Putamen (tissue), 1 donor: ENCODE measurements at places on chromosomes 5 and 9.

- no peak for DNase-seq
Observed at GRCh38 chr5:166505544-166505943, 1785.9 kb upstream of the WWC1 start.

DNA sequence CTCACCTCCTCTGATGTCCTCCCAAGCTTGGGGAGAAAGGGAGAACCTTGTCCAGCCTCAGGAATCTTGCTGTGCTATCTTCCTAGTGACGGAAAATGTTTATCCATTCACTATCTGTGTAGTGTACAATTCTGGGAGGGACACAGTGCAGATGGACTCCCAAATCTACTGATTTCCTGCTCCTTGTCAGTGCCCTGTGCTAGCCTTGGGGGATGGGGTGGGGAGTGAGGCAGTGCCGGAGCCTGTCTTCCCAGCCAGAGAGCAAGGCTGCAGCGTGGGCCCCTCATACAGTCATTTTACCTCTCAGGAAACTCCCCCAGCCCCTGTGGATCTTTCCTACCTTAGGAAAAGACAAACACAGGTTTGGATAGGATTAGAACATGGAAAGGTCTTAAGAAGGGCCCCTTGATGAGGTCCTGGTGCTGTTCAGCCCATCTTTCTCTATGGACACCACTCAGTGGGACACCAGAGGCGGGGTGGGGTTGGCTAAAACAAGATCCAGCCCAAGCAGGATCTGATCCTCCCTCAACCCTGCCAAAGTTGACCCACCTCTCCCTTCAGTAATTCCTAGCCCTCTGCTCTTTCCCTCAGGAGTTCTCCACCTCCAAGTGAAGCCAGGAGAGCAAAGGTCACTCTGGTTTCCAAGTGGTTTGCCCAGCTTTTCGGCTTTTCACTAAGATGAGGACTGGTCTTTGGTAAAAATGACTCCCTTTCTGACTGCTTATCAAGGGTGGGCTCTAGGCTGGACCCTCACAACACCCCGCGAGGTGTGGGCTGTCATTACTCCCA lies 3.4 kb downstream of the DOLK start:
- DNase-seq, result no peak

- no peak for DNase-seq
Observed at GRCh38 chr9:16572005-16572734, 298.3 kb downstream of the BNC2 start.

- DNase-seq, result no peak
Observed at GRCh38 chr5:16976625-16977008, 40.5 kb upstream of the MYO10 start.

- DNase-seq, result no peak
Observed at GRCh38 chr9:113317777-113318176, 14.6 kb upstream of the RNF183 start.

DNA sequence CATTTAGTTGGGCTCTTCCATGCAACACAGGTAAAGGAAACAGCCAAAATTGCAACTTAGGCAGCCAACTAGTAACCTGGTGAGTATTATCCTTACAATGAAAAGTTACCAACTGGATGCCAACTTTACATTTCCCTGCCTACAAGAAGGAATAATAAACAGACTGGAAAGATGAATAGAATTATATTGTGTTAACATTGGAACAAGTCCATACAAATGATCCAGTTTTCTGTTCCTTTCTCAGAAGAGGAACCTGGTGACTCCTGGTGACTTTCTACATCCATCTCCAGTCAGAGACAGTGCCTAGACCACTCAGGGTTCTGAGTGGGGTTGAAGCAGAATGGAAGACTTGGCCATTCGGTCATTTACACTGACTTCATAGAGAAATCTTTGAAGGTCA lies 20.6 kb downstream of the MARCHF3 start:
- no peak for DNase-seq

- DNase-seq, result no peak
Observed at GRCh38 chr5:153895266-153895665, 143.4 kb downstream of the FAM114A2 start.

- peak; percentile 21 for DNase-seq
Observed at GRCh38 chr5:21802869-21803490, 1050.2 kb downstream of the CDH12 start.

GRCh38 chr5:112136773-112137172 lies 282.3 kb downstream of the EPB41L4A start:
- no peak for DNase-seq

DNA sequence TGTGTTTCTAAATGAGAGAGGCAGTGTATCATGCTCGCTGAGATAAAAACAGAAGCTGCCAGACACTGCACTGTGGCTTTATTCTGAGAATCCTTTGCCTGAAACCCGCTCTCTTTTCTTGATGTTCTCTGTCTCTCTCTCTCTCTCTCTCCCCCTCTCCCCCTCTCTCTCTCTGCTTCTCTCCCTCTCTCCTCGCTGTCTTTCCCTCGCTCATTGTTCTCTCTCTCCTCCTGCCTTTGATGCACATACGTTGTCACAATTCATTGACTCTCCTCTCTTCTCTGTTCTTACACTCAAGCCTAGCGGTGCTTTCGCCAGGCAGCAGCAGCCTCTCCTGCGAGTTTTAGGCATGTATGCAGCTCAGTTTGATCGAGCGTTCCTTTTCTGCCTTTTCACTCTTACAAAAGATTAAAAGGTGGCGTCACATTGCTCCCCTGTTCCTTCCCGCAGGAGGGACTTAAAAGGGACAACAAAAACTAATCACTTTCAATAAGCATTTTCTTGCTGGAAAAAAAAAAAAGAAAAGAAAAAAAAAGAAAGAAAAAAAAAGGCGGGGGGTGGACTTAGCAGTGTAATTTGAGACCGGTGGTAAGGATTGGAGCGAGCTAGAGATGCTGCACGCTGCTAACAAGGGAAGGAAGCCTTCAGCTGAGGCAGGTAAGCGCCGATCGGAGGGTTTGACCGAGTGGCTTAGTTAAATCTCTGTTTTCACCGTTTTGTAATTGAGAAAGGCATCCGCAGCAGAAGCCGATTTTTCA lies 717.9 kb upstream of the WWC1 start:
- peak; percentile 42 for DNase-seq

- DNase-seq, result no peak
Observed at GRCh38 chr9:89421595-89421994, 76.3 kb downstream of the SEMA4D start.

- DNase-seq, result no peak
Observed at GRCh38 chr5:145936401-145937131, at the start of gene SH3RF2. TSS of gene SH3RF2 (plus strand) at chr5:145936578. CDS start at chr5:145937929, 1,351 bp downstream.

DNA sequence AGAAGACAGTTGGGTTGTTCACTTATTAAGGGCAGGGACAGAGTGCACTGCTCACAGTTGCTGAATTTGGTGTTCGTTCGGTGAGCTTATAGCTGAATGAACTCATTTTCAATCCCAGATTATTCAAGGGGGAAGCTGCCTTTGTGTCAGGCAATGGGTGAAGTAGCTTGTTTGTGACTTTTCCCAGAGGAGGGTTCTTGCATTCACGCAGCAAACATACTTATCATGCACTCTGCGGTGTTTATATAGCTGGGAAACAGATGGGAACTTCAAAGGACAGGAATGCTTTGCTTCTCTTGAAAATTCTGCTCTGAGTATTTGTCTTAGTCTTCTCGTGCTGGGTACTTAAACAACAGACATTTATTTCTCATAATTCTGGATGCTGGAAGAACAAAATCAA lies 64.7 kb upstream of the ABCA1 start:
- DNase-seq, result peak; percentile 22

- DNase-seq, result no peak
Observed at GRCh38 chr9:684054-684890, 157.2 kb upstream of the DMRT1 start.

DNA sequence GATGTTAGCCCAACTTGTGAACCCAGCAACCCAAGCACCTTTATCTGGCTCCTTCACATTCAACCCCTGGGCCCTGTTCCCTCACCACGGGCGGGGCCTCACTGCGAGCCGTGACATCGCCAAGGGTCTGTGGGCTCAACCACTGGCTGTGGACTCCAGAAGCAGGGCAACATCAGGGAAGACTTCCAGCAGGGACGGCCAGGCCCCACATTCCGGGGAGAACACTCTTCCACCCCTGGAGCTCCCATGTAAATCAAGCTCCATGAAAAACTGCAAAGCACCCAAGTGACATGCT lies 175.3 kb downstream of the ERCC6L2 start:
- DNase-seq, result no peak

DNA sequence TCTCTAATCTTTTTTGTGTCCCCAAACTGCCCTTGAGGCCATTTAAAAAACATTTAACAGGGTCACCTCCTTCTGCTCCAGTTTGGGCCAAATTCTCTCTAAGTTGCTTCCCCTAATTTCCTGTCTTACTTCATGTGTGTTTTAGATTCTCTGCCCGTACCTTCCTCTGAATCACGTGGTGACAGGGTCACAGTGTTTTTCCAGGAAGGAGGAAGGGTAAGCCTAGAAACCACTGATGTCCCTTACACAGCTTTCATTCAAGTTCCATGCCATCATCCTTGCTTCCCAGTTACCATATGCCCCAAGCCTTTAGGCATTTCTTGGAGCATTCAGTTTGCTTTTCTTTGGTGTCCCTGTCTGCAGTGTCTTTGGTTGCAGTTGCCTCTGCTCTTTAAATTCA lies 42.4 kb upstream of the MACIR start:
- no peak for DNase-seq

- DNase-seq, result no peak
Observed at GRCh38 chr5:89277816-89278215, 394.8 kb upstream of the MEF2C start.

- DNase-seq, result no peak
Observed at GRCh38 chr9:110777876-110778215, 109.3 kb downstream of the MUSK start.

DNA sequence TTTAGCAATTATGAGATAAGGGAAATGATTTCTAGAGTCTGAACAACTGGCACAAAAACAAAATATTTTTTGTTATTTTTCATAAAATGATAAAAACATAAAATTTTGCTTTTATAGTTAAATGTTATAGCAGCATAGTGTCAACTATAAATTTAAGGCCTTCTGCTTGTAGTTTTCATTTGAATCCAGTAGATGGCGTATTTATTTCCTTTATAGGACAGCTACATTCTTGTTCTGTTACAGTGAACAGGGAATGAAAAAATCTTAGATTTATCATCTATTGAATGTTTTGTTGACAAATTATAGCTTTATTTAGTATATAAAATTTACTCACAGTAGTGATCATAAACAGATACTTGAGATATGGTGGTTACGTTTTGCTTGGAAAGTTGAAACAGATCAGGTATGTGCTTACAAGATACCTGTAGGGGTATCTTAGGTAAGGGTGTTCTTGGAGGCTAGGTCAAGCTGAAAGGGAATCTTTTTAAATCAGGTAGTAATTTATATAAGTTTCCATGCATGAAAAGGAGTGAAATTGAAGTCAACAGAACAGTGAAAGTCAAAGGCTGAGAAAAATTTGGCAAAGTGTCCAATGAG lies 239.3 kb upstream of the GRIN3A start:
- DNase-seq, result no peak

DNA sequence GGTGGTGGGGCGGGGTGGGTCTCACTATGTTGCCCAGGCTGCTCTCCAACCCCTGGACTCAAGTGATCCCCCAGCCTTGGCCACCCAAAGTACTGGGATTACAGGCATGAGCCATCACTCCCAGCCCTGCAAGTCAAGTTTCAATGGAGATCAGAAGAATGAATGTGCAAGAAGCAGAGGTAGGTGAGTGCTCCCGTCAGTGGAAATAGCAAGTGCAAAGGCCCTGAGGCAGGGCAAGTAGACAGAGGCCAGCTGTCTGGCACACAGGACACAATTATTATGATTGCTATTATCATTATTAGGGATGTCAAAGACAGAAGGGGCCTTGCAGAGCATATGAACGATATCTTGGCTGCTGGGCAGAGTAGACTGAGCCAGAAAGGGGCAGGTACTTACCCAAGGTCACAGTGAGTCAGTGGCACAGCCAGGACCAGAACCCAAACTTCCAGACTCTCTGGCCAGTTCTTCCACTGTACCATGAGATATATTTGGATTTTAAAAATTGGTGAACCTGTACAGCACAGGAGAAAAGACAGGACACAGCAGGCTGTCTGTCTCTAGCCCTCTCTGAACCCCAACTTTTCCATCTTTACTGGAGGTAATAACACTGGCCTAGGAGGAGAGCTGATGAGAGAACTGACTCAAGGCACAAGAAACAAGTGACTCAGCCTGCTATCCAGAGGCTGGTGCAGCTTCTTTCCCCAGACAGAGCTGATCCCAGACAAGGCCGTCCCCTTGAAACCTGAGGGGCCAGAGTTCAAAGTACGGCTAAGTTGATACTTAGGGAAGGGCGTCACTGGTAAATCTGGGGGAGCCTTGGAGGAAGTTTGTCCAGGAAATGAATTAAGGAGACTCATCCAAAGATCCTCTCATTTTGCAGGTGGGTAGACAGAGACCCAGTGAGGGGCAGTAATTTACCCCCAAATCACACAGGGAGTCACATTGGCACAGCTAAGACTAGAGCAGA lies 1.4 kb downstream of the HDHD3 start:
- no peak for DNase-seq

DNA sequence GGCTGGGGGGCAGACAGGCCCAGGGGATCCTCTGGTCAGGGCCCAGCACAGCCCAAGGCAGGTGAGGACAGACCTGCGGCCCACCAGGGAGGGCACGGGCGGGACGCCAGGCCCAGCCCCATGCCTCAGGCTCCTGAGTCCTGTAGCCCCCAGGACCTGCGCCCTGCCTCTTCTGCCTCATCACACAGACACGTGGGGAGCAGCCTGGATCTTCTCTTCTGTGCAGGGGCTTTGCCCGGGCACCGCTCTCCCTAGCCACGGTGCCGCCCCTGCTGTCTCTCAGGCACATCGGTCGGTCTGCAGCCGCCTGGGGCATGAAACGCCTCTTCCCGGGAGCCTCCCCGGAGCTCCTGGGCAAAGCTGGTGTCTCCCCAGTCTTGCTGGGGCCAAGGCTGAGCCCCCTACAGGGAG lies 40.2 kb upstream of the EGFL7 start:
- no peak for DNase-seq

GRCh38 chr5:80411589-80412219 lies 3.8 kb downstream of the ZFYVE16 start:
- no peak for DNase-seq

GRCh38 chr5:73531356-73531755 lies 33.1 kb downstream of the BTF3 start:
- no peak for DNase-seq

- DNase-seq, result no peak
Observed at GRCh38 chr5:59062986-59063683, 480.3 kb downstream of the RAB3C start.

DNA sequence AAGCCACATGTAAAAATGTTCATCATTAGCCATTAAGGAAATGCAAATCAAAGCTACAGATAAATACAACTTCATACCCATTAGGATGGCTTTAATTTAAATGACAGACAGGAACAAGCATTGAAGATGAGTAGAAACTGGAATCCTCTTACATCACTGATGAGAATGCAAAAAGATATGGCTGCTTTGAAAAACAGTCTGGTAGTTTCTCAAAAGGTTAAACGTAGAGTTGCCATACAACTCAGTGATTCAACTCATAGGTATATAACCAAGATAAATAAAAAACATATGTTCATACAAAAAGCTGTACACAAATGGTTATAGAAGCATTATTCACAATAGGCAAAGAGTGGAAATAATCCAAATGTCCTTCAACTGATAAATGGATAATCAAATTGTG lies 228.8 kb upstream of the ZNF462 start:
- no peak for DNase-seq
